ENCODE measurements at places on chromosomes 12 and 14.

DNA sequence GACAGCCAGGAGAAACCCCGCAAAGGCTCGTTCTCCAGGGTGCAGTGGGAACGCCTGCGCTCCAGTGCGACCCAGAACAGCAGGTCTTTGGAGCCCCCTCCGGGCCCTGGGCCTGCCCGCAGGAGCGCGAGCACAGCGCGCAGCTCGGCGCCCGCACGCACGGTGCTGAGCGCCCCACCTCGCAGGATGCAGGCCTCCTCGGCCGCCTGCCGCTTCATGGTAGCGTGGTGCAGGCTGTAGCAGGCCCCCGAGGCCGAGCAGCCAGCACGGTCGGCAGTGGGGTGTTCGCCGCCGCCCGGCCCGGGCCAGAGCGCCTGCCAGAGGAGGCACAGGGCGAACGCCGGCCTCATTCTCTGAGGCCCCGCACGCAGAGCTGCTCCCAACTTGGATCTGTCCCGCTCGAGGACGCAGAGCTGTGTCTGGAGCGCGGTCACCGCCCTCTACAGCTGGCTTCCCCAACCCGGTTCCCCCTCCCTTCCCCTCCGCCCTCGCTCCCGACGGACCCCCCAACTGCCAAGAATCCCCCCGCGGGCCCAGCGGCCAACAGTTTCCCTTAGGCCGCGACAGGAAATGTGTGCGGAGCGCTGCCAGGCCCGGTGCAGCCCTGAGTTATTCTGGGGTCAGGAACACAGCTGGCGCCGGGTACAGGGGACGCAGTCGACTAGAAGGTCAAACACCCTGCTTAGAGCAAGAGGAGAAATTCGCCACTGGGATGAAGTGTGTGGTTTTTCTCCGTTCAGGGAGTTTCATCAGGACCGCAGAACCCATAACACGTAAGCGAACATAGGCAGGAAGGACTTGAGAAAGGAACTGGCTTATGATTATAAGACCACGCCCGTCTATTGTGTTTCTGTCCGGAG lies at the start of gene CLEC14A:
CLEC14A (minus strand) TSS at position 421 of the 860 bp plus-strand sequence; CDS start at position 350, 71 bp downstream.
- peak; percentile 27 for DNase-seq

- DNase-seq: peak; percentile 1
Measured at GRCh38 chr12:42962384-42962783, 372.8 kb upstream of the PRICKLE1 start.

- no peak for DNase-seq
Measured at GRCh38 chr14:61573748-61574513, 121.4 kb upstream of the HIF1A start.

DNA sequence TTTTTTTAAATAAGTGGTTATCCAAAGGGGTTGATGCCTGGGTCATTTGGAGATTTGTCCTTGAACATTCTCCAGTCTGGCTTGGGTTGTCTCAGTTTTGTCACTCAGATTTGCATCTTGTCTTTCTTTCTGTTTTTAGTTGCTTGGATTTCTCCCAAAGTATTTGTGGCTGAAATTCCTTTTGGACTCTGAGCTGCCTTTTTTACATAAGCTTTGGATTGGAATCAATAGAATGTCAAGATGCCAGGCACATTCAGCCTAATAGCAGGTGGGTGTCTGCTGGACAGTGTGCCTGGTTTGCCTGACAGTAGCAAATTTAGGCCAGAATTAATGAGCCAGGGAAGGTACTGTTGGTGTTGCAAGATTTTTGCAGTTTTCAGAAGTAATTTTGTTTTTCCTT lies 50.0 kb downstream of the FLRT2 start:
- no peak for DNase-seq

DNA sequence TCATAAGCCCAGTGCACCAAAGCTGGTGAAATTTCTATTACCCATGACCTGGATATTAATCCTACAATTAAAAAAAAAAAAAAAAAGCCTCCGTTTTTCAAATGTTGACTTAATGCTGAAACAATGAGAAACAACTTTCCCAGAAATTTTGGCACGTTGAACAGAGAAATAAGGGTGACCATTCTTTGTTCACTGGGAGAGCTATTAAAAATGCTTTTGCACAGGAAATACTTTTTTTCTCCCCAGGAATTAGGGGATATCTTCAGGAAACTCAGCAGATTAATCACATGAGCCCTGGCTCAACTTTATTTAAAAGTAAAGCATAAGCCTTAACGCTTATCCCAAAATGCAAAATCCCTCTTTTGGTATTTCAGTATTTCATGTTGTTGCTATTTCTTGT lies 54.8 kb upstream of the FLRT2 start:
- DNase-seq: no peak

GRCh38 chr14:63766611-63767010 lies 38.7 kb upstream of the SGPP1 start:
- DNase-seq: no peak

DNA sequence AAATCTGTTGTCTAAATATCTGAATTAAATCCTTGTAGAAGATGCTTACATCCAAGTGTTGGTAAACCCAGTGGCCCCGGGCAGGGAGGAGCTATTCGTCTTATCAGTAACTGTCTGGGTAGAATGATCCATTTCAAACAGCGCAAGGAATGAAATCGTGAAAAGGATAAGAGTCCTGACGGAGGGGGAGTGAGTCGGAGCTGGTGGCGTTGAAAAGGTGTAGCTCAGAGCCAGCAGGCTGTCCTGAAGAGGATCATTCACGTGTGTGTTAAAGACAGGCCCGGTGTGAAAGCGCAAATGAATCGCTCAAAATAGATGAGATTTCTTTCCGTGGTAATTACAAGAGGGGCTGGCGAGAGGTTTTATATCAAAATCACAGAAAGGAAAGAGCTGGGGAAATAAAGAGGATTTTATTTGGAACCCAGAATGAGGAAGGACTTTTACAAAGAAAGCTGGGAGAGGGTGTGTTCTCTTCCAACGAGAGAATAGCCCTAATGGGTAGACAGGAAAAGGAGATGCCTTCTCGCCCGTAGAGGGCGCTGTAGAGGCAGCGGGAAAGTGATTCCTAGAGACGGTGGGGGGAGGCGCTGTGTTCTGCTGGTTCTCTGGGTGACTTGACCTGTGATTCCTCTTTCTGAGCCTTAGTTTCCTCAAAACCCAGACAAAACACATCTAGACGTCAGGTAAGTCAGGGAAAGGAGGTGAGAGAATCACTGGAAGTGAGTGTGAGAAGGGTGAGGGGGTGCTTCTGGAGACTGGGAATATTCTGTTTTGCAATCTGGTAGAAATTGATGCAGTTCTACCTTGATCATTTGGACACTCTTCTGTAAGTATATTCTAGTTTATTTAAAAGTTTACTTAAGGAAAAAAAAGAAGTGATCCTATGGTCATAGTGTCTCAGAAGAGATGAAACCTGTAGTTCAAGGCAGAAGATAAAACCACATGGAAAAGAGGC lies 39.3 kb downstream of the SRRM4 start:
- peak; percentile 57 for DNase-seq

DNA sequence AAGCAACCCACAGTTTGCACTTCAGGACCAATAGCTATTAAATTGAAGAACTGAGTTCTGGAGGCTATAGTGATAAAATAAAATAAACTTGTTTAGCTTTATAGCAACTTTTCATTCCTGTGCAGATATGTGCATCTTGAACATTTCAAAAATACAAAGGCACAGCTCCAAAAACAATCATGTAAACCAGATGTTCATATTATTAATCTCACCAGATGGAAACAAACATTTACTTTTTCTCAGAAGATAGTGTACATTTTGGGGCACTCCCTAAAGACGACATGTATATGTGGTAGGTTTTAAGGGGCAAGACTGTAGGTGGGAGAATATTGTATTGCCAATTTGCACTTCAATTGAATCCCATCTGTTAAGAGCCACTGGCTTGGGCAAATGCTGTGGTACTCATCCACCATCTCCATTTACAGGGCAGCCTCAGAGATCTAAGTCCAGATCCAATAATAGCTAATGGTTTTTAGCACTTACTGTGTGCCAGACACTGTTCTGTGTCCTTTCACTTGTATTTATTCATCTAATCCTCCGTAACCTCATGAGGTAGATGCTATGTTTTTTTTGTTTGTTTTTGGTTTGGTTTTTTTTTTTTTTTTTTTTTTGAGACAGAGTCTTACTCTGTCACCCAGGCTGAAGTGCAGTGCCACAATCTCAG lies 49.1 kb downstream of the PTGER2 start:
- no peak for DNase-seq

GRCh38 chr12:111316671-111317070 lies 52.2 kb downstream of the PHETA1 start:
- DNase-seq: peak; percentile 23

DNA sequence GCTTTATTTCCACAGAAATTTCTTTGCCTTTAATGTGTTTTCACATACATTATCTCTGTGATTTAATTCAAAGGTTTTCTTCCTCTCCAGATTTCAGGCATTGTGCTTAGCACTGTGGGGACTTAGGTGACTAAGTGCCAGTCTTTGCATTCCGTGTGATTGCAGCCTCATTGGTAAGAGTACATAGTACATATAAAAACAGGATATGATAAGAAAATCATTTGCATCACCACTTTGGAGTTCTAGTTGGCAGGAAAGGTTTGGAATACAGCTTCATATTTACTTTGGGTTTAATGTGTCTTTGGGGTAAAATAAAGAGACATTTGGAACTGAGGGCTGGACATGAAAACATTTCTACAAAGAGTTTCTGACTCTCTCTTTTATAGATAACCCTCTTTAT lies 37.8 kb upstream of the C12orf75 start:
- DNase-seq: no peak

GRCh38 chr14:34699873-34700621 lies 14.3 kb downstream of the CFL2 start:
- DNase-seq: no peak

DNA sequence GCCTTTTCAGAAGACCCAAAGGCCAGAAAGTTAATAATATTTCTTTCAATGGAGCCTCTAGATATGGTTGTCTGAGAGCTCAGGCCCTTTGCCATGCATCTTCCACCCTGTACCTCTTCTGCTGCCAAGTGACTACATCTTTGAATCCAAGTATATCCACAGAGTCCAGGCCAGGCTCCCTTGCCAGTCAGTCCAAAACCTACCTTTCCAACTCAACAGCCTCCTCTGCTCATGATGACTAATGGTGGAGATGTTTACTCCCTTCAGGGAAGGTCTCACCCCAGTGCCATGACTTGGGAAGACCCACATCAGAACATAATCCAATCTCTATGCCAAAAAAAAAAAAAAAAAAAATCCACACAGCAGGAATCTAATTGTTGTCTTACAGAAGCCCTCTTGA lies 20.4 kb downstream of the TTC9 start:
- no peak for DNase-seq

DNA sequence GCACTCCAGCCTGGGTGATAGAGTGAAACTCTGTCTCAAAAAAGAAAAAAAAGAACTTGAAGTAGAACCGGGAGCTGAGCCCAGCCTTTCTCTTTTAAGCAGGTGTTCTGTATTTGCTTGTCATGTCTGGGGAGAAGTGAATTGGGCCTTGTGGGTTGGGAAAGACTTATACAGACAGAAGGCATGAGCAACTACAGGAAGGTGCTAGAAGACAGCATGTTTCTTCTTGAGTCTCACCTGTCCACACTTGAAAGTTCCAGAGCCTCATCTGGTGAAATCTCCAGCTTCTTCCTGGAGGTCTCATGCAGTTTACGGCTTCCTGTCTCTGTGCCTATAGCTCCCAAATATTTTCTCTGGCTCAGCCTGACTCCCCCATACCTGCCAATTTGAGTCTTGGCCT lies 2.5 kb downstream of the PGAM5 start:
- DNase-seq: no peak

DNA sequence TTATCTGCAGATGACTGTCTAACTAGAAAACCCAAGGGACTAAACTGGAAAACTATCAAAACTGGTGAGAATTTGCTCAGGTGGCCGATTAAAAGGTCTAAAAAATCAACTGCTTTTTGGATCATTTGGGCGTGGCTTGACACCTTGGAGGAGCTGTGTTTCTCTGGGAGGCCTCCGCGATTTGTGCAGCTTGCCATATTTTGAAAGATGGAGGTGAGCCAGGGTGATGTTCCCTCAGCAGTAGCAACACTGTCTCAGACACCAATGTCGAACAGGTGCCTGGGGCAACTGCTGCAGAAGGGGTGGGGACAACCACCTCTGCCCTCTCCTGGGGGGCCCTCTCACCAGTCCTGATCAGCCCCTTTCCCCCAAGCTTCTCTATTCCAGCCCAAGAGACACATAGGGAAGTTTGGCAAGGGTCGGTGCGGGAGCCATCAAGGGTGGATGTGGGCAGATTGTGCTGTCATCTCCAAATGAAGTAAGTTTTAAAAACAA lies 3.8 kb downstream of the CCDC177 start:
- no peak for DNase-seq

DNA sequence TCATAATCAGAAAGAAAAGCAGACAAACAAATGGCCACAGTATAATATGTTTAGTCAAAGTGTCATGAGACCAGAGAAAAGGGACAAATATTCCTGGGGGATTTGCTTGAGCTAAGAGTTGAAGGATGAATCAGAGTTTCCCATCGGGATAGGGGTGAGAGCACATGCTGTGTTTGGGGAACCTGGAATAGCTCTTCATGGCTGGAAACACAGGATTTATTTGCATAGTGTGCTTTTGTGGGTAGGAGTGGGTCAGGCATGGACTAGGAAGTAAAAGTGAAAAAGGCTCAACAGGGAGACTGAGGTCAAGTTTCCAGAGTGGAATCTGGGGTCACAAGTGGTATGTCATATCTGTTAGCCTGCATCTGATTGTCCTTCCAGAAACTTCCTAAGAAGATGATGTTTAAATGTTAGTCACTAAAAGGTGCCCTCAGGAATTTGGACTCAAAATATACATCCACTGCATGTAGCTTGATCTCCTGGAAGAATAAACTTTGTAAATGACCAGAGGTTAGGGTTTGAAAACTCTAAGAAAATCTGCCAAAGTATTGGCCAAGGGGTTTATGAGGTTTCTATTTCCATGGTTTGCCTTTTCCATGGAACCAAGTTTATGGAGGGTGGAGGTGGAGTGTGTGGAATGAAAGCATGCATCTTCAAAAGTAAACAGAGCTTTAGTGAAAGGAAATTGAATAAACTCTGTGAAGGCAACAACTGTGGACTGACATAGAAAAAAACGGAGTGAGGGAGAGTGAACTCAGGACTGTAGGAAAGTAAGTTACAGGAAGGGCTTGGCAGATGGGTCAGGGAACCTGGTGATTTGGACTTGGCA lies 344.6 kb downstream of the C12orf75 start:
- no peak for DNase-seq

DNA sequence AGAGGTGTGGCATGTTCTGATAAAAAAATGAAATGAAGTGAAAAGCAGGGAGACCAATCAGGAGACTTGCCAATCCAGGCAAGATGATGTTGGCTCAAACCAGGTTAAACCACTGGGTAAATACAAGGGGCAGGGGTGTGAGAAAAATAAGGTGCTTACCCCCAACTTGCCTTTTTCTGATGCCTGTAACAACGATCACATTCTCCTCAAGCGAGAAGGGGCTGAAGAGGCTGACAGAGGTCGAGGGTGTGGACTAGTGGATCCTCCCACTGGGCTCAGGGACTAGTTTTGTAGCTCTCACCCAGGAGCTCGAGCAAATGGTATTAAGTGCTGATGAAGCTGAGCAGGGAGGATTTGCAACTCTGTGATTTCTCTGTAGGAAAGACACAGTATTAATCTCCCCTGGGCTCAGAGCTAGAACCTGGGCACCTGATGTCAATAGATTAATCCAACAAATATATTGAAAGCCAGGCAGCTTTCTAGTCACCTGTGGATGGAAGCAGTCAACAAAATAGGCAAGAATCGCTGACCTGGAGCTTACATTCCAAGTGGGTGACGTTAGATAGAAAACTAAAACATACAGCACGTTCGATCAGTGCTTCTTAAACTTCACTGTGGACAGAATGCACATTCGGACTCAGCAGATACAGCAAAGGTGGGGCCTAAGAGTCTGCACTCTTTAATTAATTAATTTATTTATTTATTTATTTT lies 15.2 kb upstream of the EAPP start:
- peak; percentile 26 for DNase-seq

- DNase-seq: no peak
Measured at GRCh38 chr12:31859232-31859977, 99.8 kb upstream of the RESF1 start.
